Mammary epithelial cell (primary cell): ENCODE measurements at places on chromosomes 1 and 21. TPM values are rescaled to one million over a fixed set of nuclear protein-coding genes. Genes with fewer than 3 reads are reported as not detected.

The AJAP1 gene
- 3.0 TPM for polyA plus RNA-seq

The FCRL1 gene
- polyA plus RNA-seq: not detected

The CIART gene
- polyA plus RNA-seq: 10.2 TPM

The CELF3 gene
- polyA plus RNA-seq: not detected

The SPRR2E gene
- polyA plus RNA-seq: not detected

The GFI1 gene
- 0.43 TPM for polyA plus RNA-seq

The ISG20L2 gene
- polyA plus RNA-seq: 62.3 TPM

The PLA2G2C gene
- not detected for polyA plus RNA-seq

The TSPAN2 gene
- 0.07 TPM for polyA plus RNA-seq

The NADK gene
- 41.0 TPM for polyA plus RNA-seq

The TMPRSS15 gene
- polyA plus RNA-seq: not detected

The ACKR1 gene
- not detected for polyA plus RNA-seq

The CHI3L1 gene
- 0.33 TPM for polyA plus RNA-seq

The SMAP2 gene
- 17.2 TPM for polyA plus RNA-seq

The BARHL2 gene
- polyA plus RNA-seq: not detected

The PRR9 gene
- polyA plus RNA-seq: 0.05 TPM

The SLC1A7 gene
- polyA plus RNA-seq: not detected

The ZNF697 gene
- 1.8 TPM for polyA plus RNA-seq

The SGIP1 gene
- 0.17 TPM for polyA plus RNA-seq

The GBP7 gene
- not detected for polyA plus RNA-seq

The ZNF648 gene
- 0.02 TPM for polyA plus RNA-seq
